ENCODE measurements at places on chromosomes 7 and 10.

DNA sequence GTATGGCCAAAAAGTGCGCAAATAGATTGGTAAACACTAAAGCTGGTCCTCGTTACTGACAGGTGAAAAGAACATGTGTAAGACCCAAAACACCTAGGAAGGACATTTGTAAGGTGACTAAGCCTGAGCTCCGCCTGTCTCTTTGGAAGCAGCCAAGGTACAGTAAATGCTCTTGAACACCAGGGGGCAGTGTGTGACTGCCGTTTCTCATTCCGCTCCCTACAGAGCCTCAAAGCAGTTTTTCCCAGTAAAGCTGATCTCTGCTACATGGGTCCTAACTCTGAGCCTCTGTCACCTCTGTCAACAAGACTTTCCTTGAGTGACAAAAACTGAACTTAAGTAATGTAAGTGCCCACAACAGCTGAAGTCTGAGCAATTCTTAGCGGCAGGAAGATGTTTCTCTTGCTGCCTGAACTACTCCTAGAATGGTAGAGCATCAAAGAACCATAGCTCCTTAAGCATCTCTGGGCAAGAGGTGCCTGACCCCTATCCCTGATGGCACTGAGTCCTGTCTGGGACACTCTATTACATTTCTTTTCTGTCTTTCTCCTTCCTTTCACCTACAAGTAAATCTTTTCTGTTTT lies 238.0 kb upstream of the INHBA start:
- peak; percentile 43 for DNase-seq

GRCh38 chr7:157090485-157091165 lies 48.1 kb upstream of the UBE3C start:
- DNase-seq: no peak

DNA sequence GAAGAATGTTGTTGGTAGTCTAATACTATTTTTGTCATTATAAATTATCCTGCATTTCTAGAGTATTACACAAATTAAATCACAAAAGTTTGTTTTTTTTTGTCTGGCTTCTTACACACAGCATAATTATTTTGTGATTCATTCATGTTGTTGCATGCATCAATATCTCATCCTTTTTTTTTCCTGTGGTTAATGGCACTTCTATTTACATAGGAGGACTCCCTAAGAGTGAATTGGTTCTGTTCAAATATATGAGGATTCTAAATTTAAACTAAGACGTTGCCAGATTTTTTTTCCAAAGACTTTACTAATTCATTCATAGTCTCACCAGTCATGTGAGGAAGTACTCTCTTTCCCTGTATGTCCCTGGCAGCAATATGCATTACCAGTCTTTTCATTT lies 303.3 kb downstream of the GPR37 start:
- DNase-seq: no peak

- DNase-seq: no peak
These were observed 20.8 kb upstream of the SLC26A5 start for GRCh38 chr7:103466814-103467213.

DNA sequence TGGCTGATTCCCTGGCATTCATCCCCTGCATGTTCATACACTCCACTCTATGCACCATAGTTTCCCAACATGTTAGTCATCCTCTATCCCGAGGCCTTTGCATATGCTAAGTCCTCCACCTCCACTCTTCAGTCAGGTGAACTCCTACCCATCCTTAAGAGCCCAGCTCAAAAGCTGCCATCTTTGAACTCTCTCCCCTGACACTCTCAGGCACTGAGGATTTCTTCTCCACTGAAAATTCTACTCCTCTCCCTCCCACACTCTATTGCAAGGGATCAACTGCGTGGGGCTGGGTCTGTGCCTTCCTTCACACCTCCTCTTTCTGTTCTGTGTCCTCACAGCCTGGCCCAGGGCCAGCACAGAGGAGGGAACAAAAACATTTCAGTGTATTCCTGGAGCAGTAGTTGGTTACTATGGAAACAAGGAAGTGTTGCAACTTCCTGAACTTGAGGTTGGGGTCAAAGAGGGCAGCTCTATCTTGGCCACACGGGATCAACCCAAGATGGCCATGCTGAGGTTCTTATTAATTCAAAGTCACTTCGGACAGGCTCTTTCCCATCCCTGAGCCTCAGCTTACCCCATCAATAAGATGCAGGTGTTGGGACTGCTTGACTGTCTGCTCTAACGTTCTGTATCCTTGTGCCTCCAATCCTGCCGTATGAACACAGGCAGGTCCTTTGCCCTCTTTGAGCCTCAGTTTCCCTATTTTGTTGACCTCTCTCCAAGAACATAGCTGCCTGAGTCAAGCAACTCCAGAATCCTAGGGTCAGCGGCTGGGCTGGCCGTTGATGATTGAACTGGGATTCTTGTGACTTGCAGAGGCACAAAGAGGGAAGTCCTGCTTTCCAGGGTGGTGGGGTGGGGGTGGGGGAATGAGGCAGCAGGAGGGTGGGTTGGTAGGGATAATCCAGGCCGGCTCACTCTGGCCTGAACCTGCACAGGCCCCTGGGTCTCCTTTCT lies 15.5 kb downstream of the ZMIZ1 start:
- no peak for DNase-seq

DNA sequence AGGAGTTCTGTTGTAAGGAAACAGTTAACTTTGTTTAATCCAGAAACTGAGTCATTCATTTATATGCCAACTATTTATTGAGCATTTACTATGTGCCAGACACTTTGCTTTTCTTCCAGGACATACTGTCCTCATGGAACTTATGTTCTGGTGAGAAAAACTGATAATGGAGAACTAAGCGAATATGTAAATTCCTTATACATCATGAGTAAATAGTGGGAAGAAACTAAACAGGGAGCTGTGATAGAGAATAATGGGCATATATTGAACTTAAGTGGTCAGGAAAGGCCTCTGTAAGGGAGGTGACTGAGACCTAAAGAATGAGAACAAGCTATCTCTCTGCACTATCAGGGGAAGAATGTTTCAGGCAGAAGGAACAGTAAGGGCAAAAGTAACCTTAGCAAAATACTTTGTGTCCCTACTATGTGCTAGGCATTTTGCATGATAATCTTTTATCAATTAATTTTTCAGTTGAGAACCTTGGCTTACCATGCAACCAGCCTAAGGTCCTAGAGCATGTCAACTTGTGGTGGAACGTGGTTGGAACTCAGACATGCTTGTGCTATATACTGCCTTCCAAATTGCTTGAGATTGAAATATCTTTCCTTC lies 45.4 kb downstream of the ST7 start:
- no peak for DNase-seq

DNA sequence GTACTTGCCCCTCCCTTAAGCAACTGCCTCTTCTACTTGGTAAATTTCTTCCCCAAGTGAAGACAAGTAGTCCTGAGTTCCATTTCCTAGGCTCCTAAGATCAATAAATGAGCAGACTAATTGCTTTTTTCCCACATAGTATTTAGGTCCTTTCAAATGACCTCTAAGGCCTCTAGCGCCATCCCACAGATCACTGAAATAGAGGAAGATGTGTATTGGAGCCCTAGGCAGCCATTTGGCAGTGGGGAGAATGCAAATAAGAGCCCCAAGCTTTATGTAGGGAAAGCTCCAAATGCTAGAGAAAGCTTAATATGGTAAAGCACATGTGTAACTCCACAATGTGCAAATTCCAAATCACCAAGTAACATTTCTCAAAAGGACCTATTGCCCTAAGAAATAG lies 316.5 kb upstream of the PHF14 start:
- no peak for DNase-seq

DNA sequence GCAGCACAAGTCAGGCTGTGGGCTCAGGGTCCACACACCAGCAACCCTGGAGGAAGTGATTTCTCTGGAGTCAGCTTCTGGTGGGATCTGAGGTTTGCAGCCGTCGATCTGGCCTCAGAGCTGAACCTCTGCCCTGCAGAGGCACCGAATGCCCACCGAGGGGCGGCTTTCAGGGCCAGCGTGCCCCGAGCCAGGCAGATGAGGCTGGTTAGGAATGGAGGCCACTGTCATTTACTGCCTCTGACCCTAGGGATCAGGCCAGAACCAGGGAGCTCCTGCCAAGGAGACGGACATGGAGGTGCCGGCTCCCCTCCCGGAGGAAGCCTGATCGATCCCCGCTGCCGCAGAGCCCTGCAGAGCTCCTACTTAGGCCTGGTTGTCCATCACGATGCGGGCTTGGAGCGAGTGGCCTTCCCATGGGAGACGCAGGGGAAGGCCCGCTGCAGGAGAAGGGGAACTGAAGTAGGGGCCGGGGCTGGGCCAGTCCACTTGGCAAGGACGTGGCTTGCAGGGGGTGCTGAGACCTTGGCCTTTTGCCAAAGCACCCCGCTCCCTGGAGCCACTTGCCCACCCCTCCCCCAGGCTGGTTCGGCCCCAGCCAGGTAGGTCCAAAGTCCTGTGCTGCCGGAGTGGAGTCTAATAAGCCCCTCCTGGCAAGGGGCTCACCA lies 19.6 kb upstream of the ELFN1 start:
- DNase-seq: no peak

Data from activated CD4-positive, CD25-positive, alpha-beta regulatory T cell treated with anti-CD3 and anti-CD28 coated beads, Interleukin-2, amount 50 U/mL, for 72 hours (primary cell).